Ecto neural progenitor cell (in vitro differentiated cells): ENCODE measurements at places on chromosomes 3 and 15.

DNA sequence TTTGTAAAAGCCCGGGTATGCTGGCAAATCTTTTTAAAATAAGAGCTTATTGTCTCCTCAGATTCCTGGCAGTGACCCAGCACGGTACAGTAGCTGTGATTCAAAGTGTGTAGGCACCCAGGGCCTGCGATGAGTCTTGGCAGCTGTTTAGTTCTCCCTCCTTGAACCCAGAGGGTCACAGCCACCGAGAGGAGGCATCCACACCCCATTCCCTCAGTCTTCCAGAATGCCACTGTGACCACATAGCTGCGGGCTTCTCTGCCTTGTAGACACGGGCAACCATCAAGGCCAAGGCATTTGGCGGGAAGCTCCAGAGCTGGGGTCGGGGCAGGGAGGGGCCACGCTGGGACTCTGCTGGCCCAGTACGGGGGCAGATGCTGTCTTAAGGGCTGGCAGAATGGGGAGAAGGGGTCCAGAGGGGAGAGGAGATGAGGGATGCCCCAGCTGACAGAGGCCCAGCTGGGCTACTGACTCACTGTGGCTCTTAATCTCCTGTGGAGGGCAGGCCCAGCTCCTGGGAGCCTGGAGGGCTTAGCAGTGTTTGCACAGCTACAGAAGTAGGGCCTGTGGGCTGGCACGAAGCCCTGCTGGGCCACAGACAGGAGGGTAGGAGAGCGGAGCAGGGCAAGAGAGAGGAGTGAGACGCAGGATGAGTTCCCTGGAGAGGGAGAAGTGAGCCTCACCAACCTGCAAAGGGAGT, 68.8 kb upstream of the DLG1 start:
- no peak for DNase-seq

DNA sequence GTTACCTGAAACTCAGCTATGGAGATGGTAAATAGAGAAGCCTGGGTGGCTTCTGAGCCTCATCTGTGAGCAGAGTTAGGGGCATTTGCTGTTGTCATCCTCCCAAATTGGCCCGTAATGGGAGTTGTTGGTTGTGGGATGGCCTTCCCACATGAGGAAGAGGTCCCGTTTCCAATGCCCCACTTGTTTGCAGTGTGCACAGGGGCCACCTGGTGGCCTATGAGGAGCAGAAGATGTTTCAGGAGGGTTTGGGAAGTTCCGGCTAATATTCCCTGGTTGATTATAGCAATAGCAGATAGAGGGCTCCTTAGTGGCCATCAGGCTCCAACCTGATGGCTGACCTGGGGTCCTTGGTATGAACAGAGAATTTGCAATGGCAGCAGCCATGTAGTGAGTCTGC, 1546.5 kb downstream of the OTOL1 start:
- no peak for DNase-seq

DNA sequence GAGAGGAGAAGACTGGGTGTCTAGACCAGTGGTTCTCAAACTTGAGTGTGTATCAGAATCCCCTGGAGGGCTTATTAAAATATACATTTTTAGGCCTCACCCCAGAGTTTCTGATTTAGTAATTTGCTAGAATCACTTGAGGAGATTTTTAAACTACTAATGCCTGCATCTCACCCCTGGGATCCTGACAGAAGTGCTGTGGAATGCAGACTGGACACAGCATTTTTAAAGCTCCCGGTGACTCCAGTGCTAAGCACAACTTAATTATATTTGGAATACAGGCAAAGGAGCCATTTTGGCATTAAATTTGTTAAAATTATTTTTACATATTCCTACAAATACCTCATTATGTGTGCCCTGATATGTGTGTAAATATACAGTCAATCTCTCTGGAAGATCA, 26.7 kb upstream of the COL6A6 start:
- no peak for DNase-seq

- DNase-seq: no peak
Observed at GRCh38 chr3:16837602-16838001, 47.2 kb upstream of the PLCL2 start.

GRCh38 chr3:188336178-188336577, 182.2 kb downstream of the LPP start:
- no peak for DNase-seq

- no peak for DNase-seq
Observed at GRCh38 chr3:54358969-54359694, 236.8 kb downstream of the CACNA2D3 start.

- no peak for DNase-seq
Observed at GRCh38 chr15:39530480-39531342, 50.2 kb upstream of the THBS1 start.

GRCh38 chr15:38242055-38242454, 10.6 kb upstream of the SPRED1 start:
- DNase-seq: no peak

DNA sequence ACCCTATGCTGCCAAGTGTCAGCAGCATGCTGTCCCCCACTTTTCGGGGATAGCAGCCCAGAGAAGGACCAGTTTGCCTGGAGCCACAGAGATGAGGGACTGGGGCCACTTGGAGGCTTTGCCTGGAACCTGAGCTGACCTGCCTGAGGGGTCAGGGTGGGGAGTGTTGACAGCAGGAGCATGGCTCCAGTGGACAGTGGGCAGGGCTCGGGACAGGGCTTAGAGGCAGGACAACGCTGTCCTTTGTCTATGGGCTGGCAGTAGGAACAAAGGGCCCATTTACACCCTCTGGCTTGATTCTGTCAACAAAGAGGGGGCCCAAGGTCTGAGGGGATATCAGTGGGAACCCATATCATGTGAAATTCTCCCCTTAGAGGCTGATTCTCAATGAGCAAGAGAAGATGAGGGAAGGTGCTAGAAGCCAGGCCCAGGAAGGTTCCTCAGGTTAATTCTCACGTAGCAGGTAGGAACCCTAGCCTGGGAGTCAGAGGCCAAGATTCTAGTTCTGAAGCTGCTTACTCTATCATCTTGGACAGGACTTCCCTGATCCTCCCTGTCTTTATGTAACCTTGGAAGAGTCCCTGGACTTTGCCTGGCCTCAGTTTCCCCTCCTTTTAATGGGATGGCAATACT, 29.7 kb upstream of the HHATL start:
- DNase-seq: peak; percentile 57

GRCh38 chr15:57406062-57406772, 29.9 kb downstream of the CGNL1 start:
- DNase-seq: no peak

DNA sequence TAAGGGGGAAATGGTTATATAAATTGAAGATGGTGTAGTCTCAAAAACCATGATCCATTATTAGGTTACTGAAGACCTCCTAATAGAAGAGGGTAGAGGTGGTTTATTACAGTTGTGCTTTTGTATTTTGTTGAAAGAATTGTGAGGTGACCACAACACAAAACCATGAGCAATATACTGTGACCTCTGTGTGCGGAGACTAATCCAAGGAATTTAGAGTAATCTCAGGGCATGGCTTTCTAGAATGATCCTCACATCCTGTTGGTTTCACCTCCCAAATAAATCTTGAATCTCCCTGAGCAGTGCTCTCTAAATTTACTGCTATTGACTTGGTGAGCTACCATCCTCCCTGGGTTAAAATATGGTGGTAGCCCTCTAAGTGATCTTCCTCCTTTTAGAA, 52.3 kb downstream of the PTPRG start:
- DNase-seq: no peak

- DNase-seq: no peak
Observed at GRCh38 chr3:109382588-109382987, 45.2 kb upstream of the DPPA4 start.

DNA sequence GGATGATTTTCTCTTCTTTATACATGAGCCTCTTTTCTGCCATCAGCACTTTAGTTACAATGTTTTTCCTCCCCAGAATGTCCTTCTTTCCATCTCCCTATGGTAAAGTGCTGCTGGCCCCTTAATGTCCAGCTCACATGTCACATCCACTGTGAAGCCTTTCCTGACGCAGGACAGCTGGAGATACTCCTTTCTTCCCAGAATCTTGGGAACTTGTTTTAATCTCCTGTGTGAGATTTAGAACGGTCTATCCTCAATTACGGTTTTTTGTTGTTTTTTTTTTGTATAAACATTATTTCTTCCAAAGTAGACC, 147.7 kb upstream of the TSC22D2 start:
- DNase-seq: no peak

DNA sequence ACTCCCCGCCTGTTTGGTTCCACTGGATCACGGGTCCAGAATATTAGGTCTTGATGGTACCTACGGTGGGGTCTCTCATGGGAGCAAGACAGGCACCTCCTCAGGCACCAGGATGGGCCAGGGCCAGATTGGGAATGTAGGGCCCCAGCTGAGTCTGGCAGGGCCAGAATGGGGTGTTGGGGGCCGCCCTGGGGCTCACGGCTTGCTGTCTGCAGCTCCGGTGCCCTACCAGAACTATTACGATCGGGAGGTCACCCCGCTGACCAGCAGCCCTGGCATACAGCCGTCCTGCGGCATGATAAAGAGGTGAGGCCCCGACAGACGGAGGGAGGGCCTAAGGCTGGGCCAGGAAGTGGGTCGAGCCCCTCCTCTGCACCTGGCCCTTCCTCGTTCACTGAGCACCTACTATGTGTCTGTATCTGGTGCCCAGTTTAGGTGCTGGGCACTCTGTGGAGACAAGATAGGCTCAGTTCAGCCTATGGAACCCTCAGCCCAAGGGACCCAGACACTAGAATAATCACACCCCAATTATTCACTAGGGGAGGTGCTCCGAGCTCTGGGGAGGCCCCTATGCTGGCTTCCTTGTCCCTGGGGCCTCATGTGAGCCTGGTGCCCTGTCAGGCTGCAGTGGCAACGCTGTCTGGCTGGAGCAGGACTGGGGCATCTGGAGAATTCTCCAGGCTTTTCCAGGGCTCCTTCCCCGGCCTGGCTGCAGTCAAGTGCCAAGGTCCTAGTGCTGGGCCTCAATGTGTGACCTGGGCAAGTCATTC, 37.9 kb downstream of the PSTPIP1 start:
- peak; percentile 45 for DNase-seq

GRCh38 chr3:128144512-128145187, 8.6 kb upstream of the EEFSEC start:
- DNase-seq: no peak

DNA sequence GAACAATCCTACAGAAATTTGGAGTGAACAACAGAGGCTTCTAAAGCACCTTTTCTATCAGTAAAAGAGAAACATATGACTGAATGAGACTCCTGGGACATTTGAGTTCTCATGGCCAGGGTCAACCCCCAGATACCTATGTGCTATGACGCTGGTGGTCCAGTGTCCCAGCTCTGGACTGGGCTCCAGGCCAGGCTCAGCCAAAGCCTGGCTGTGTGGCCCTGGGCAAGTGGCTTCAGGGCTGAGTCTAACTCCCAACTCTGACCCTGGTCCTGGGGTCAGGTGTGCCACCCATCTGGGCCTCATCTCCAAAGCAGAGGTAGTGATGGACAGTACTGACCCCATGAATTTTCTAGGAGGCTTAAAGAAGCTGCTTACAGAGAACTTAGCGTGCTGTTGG, 147.8 kb downstream of the FBLN2 start:
- no peak for DNase-seq

- DNase-seq: no peak
Observed at GRCh38 chr15:88389120-88389519, 78.1 kb downstream of the MRPL46 start.

- no peak for DNase-seq
Observed at GRCh38 chr3:185646382-185647133, 60.5 kb downstream of the SENP2 start.

- no peak for DNase-seq
Observed at GRCh38 chr15:86155551-86155950, 75.9 kb downstream of the AGBL1 start.

GRCh38 chr3:110711851-110712516, 359.6 kb upstream of the NECTIN3 start:
- DNase-seq: no peak

DNA sequence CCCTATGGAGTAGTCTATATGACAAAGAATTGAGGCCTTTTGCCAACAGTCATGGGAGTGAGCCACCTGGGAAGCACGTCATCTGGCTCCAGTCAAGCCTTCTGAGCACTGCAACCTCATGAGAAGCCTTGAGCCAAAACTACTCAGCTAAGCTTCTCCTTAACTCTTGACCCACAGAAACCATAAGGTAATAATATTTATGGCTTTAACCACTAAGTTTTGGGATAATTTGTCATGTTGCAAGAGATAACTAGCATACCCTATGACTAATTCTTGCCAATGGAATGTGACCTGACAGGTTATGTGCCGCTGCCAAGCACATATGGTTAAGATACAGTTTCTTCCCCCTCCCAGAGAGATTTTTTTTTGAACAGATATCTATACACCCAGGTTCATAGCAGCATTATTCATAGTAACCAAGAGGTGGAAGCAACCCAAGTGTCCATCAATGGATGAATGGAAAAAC, 11.8 kb upstream of the SLC6A11 start:
- DNase-seq: no peak

DNA sequence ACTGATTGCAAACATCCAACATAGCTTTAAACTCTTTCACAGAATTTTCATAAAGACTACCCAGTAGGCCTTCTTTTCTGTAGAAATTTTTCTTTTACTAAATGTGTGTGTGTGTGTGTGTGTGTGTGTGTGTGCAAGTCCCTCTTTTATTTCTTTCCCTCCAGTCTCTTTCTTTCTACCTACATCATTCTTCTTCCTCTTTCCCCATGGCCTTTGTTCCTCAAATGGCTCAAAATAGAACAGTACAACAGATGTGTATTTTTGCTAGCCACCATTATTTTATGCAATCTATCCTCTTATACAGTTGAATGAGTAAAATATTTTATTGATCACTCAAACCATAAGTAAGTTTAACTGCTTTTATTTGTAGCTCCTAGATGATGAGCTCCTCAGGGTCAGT, 76.4 kb downstream of the USF3 start:
- no peak for DNase-seq

- DNase-seq: no peak
Observed at GRCh38 chr3:81955878-81956277, 194.4 kb upstream of the GBE1 start.

GRCh38 chr3:196638861-196639482, 522 bp upstream of the NRROS start:
- peak; percentile 61 for DNase-seq

GRCh38 chr15:57411945-57412768, 35.9 kb downstream of the CGNL1 start:
- DNase-seq: no peak

DNA sequence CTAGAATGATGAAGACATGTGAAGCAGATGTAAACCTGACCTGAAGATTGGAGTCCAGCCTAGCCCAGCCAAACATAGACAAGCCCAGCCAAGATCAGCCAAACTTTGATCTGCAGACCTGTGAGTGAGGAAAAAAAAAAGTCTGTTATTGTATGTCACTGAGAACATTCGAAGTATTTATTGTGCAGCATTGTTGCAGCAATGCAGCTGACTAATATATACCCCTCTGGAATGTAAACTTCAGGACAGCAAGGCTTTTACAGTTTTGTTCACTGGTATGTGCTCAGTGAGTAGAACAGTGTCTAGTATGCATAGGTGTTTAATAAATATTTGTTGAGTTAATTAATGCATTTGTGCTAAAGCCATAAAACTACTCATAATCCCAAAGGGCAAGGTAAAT, 23.4 kb downstream of the TMEM202 start:
- no peak for DNase-seq
